ENCODE measurements at places on chromosomes 6 and 20.

GRCh38 chr6:130560231-130560630 is 194.4 kb downstream of the TMEM200A start:
- no peak for DNase-seq

DNA sequence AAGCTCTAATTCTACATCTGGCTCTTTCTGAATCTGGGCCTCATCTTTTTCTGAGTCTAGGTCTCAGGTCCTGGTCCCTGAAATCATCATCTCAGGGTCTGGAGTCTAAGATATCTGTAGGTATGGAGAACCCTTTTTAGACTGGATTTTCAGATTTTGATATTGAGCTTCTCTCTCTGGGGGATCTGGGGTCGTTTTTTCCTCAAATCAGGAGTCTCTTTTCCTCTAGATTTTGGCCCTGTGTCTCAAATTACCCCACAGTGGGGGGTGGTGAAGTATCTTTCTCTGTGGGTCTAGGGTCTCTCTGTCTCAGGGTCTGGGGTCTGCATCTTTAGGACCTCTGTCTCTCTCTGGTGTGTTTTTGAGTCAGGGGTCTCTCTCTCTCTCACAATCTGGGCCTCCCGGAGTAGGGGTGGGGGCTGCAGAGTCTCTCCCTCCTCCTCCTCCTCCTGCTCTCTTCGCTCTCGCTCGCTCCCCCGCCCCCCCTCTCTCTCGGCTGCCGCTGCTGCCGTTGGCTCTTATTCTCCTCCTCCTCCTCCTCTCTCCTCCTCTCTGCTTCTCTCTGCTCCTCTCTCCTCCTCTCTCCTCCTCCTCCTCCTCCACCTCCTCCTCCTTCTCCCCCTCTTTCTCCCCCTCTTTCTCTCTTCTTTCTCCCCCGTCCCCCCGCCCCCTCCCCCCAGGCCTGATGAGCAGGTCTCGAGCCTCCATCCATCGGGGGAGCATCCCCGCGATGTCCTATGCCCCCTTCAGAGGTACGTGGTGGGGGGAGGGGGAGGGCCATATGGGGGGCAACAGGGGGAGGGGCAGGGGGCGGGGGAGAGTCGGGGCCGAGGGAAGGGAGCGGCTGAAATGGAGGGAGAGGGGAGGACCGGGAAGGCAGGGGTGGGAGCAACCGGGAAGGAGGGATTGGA is at the start of gene SYNGAP1:
Gene SYNGAP1, plus strand, starts transcription at position 486 of the 911 bp plus-strand sequence. Its CDS starts 200 bp downstream, at position 686.
- DNase-seq: no peak

GRCh38 chr6:78340755-78341154 is 526.6 kb upstream of the IRAK1BP1 start:
- no peak for DNase-seq

GRCh38 chr6:6470123-6470522 is 118.4 kb upstream of the LY86 start:
- DNase-seq: no peak

GRCh38 chr20:4413314-4414049 is 308.2 kb upstream of the PRND start:
- DNase-seq: no peak

GRCh38 chr6:159521962-159522361 is 171.1 kb downstream of the SOD2 start:
- DNase-seq: no peak

DNA sequence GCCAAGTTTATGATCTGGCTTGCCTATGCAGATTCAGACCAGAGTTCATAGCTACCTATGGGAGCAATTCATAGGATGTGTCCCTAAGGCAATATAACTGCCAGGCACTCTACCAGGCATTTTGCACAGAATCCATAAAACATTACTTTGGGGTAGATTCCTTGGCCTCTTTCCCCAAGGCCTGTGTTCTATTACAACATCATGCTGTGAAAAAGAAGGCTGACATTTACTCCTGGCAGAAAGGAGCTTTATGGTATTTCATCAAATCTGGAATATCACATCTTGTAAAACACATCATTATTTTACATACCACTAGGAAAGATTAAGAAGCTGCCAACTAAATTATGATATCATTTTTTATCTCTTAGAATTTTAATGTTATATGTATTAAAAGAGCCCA is 287.0 kb upstream of the MARCKS start:
- no peak for DNase-seq
